ENCODE measurements at places on chromosomes 2 and 18.

DNA sequence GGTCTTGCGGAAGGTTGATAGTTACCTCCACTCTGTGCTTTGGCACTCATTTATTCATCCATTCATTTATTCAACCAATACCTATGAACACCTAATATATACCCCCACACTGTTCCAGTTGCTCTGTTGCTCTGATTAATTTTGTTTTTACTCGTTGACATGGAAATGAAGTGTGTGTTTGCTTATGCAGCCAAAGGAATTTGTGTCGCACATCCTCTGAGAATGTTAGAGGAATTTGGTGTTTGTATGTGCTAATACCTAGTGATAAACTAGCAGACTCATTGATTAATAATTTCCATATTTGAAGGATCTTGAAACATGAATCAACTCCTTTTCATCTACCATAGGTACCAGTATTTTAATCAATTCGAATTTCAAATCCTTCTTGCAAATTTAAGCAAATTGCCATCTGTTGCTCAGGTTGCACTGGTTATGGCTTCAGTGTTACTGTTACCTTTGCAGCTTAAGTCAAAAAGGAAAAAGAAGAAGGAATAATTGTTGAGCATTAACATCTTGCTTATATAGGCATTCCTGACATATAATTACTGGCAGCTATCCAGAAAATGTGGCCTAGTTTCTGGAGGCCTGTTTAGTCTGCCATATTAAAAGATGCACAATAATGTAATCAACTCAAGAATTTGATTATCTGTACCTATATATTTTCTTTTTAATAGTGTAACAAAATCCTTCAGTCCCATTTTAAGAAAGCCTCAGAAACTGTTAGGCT is 25.7 kb upstream of the CRIM1 start:
- no peak for DNase-seq

- no peak for DNase-seq
Measured at GRCh38 chr2:222311978-222312738, 13.4 kb upstream of the PAX3 start.

- DNase-seq = peak; percentile 78
Measured at GRCh38 chr2:2646433-2647051, 315.5 kb upstream of the MYT1L start.

DNA sequence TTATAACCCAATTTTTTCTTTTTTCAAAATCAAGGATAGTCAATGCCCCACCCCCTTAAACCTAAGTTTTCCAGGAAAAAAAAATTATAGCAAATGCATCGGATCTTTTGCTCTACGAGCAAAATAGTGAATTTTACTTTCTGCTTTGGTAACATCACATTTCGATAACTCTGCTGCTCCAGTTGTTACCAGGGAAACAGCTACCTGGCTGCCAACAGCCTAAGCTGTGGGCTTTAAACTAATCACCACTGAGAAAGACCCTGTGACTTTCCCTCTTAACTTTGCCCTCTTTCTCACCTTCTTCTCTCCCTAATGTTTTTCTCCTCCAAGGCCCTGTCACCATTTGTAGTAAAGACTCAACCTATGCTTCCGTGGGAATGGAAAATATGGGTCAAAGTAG is 145.5 kb downstream of the ABCA12 start:
- DNase-seq = no peak

- DNase-seq = no peak
Measured at GRCh38 chr2:238380785-238381184, 45.9 kb upstream of the ASB1 start.

- no peak for DNase-seq
Measured at GRCh38 chr2:79715338-79715737, 202.5 kb downstream of the CTNNA2 start.

GRCh38 chr2:169286624-169287231 is 75.6 kb downstream of the LRP2 start:
- no peak for DNase-seq

- DNase-seq = no peak
Measured at GRCh38 chr2:41871080-41871479, 176.7 kb upstream of the PKDCC start.

All from activated CD4-positive, alpha-beta T cell treated with anti-CD3 and anti-CD28 coated beads for 36 hours (primary cell).